ENCODE measurements at places on chromosomes 11 and 22. TPM values are rescaled to one million over a fixed set of nuclear protein-coding genes. Genes with fewer than 3 reads are reported as not detected.

Gene ACRV1
- not detected for total RNA-seq

Gene NKAPD1
- total RNA-seq, result 22.3 TPM

Gene CLDN5
- total RNA-seq, result 7.4 TPM

Gene CD6
- total RNA-seq, result not detected

Gene P2RX6
- 1.5 TPM for total RNA-seq

Gene PPP2R1B
- total RNA-seq, result 66.3 TPM

Gene MRGPRX3
- total RNA-seq, result not detected

Gene CRYBB3
- not detected for total RNA-seq

Gene TBX1
- total RNA-seq, result 2.4 TPM

Gene ASPHD2
- total RNA-seq, result 19.0 TPM

Gene VSIG10L2
- not detected for total RNA-seq

Data from glutamatergic neuron (in vitro differentiated cells).